ENCODE measurements at places on chromosomes 4 and X. TPM values are rescaled to one million over a fixed set of nuclear protein-coding genes. Genes with fewer than 3 reads are reported as not detected.

- DNase-seq: no peak
Observed at GRCh38 chr4:71275004-71275403, 63.8 kb upstream of the SLC4A4 start.

DNA sequence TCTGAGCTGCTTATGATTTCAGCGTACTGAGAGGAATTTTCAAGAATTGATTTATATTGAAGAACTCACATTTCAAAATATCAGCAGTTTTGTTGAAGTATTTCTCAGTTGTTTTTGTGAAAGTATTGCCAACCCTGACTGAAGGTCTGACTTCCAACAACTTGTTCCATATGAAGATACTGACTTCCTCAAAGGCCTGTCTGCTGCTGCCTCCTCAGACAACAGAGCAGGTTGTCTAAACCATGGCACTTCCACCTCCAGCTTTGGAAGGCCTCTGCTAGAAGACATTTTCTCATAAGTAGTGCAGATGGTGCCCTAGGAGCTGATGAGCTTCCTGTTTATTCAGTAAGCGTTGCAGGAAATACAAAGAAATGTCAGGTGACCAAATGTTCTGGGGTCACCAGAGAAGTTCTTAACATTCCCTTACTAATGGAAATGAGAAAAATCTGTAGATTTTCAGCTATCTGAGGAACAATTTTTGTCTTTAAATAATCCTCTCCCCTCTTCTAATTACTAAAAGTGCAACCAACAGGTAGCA is 28.8 kb downstream of the FGF2 start:
- DNase-seq: no peak

DNA sequence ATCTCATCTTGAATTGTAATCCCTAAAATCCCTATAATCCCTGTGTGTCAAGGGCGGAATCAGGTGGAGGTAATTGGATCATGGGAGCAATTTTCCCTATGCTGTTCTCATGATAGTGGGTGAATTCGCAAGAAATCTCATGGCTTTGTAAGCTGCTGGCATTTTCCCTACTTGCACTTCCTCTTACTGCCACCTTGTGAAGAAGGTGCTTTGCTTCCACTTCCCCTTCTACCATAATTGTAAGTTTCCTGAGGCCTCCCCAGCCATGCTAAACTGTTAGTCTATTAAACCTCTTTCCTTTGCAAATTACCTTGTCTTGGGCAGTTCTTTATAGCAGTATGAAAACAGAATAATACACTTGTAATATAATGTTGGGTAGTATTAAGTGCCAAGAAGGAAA is 1087.4 kb upstream of the SLIT2 start:
- no peak for DNase-seq

DNA sequence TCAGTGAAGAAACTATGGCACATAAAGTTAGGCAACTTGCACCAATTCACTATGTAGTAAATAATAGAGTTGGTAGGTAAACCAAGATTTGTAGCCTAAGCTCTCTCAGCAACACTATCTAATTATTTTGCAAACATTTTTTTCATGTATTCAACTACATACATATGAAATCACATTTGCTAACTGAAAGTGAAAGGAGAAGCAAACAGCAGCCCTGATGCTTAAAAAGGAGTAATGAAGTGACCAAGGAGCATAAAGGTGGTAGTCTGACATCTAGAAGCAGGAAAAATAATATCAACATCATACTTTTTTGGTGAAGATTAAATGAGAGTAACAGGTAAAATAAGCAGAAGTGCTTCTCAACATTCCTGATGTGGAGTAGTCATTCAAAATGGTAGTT is 603.7 kb downstream of the GRXCR1 start:
- no peak for DNase-seq

DNA sequence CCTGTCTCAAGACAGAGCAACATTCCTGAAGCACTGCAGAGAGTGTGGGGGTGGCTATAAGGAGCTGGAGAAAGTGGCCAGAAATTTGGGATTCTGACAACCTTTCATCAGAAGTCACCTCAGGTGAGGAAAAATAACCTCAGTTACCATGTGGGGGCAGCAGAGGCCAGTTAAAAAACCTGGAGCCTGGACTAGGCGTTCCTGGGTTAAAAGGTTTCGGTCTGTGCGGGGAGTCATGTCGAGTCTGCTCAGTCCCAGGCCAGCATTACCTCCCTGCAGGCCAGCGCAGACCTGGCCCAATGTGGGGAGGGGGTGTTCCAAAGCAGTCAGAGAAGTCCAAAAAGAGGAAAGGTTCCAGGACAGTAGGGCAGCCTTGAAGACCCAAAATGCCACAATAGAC is 10.9 kb upstream of the NALF2 start:
- peak; percentile 51 for DNase-seq

GRCh38 chr4:118280501-118281218 is 72.1 kb downstream of the PRSS12 start:
- DNase-seq: peak; percentile 57

DNA sequence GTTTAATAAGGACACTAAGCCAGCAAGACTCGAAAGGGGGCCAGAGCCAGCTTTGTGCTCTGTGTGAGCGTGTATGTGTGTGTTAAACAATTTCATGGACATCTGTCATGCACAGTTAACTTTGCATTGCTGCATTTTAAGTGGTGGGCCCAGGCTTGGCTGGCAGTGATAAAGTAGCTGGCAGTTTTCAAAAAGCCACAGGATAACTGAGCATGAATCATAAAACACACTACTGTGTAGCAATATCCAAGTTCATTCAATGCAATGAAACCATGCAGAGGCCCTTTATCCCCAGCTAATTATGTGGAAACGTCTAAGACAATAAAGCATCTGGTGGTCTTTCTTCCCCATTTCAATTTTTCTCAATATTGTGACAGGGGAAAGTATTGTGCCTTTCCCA is 132.9 kb downstream of the NKX6-1 start:
- DNase-seq: no peak

GRCh38 chr4:142566243-142566642 is 279.9 kb downstream of the INPP4B start:
- no peak for DNase-seq

Gene WDR17
- total RNA-seq: 6.3 TPM

Gene SEC24D
- total RNA-seq: 26.0 TPM

- DNase-seq: peak; percentile 22
Observed at GRCh38 chr4:40564815-40565483, 64.7 kb downstream of the RBM47 start.

DNA sequence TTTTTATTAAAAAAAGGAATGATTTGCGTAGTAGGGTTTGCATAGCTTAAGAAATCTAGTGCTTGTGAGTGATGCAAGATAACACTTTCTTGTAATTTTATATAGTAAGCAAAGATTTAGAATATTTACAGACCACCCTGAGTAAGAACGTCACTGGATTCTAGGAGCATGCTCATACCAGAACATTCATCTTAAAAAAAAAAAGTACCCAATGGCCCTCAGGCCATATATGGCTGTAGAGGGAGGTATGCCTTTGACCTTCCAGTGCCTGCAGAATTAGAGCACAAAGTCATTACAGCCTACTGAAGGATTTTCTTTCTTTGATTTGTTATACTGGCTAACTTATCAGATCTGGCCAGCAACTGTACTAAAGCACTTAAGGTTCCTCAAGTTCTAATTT is 236.3 kb upstream of the GYPA start:
- no peak for DNase-seq

Gene BCAP31
- 155 TPM for total RNA-seq

GRCh38 chrX:31353095-31353494 is 281.3 kb upstream of the FTHL17 start:
- no peak for DNase-seq

DNA sequence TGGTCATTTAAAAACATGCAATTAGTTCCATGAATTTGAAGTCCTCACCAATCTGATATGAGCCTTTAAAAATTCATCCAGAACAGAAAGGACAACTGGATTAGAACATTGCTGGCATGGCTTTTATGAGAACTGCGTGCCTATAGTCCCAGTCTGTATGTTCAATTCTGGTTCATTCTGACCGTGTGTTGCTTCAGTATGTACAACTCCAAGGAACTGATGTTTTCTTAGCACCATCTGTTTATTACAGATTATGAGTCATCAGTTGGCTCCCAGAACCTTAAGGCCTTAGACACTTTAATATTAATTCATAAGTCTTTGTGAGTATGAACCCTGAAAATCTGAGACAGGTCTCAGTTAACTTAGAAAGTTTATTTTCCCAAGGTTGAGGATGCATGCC is 115.0 kb downstream of the CEP44 start:
- no peak for DNase-seq

DNA sequence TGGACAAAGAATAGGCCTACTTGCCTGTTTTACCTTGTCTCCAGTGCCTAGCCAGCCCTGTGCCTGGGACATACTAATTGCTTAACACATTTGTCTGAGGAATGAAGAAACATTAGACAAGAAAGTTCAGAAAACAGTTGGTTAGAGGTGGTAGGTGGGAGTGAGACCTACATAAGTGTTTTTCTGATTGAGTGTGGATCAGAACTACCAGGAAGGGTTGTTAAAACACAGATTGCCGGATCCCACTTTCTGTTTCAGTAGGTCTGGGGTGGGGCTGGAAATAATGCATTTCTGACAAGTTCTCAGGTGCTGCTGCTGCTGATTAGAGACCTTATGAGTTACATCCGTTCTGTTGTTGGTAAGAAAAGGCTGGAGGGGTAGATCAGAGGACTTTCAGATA is 5.7 kb upstream of the JADE1 start:
- no peak for DNase-seq

DNA sequence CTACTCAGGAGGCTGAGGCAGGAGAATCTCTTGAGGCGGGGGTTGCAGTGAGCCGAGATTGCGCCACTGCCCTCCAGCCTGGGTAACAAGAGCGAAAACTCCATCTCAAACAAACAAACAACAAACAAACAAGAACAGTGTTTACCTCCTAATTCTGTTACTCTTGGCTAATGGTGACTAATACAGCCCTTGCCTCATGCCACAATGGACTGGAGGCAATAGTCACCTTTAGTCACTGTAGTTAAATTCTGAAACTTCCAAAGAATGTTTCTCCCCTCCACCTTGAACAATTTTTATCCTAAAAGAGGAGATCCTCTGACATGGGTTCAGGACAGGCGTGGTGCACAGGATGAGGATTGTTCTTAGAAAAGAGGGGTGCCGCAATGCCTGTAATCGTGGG is 241.2 kb upstream of the CTSO start:
- no peak for DNase-seq
